ENCODE measurements at places on chromosomes 16 and 17.

- DNase-seq: no peak
Measured at GRCh38 chr17:11601661-11602060, 3.4 kb downstream of the DNAH9 start.

DNA sequence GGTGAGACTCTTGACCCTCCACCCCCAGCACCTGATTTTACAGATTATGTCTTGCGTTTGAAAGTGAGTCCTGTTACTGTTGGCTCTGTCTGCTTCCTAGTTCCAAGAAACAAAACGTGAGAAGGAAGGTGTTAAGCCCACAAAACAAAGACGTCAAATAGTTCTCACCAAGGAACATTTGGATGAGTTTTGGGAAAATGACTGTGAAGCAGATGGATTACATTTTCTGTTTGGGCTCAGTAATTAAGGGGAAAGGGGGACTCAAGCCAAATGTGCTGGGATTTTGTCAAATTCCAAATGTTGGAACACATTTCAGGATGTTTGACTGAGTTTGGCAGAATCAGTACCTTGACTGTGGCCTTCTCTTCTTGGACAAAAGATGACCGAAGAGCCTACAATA lies 71.2 kb downstream of the PCTP start:
- no peak for DNase-seq

DNA sequence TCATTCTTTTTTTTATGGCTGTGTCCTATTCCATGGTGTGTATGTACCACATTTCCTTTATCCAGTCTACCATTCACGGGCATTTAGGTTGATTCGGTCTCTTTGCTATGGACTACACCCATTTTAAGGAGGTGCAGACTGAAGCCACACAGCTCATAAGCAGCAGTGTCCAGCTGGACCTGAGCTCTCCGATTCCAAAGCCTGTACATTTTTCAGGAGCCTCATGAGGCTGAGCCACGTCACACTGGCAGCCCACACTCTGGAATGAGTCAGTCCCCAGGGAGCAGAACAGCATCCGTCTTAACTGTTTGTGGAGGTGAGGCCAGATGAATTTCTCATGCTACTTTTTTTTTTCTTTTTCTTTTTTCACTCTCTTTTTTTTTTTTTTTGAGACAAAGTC lies 116.1 kb downstream of the C16orf95 start:
- no peak for DNase-seq

GRCh38 chr17:538181-538973 lies 176.3 kb downstream of the VPS53 start:
- no peak for DNase-seq

- peak; percentile 92 for DNase-seq
Measured at GRCh38 chr16:82229800-82230619, 60.0 kb upstream of the MPHOSPH6 start.

DNA sequence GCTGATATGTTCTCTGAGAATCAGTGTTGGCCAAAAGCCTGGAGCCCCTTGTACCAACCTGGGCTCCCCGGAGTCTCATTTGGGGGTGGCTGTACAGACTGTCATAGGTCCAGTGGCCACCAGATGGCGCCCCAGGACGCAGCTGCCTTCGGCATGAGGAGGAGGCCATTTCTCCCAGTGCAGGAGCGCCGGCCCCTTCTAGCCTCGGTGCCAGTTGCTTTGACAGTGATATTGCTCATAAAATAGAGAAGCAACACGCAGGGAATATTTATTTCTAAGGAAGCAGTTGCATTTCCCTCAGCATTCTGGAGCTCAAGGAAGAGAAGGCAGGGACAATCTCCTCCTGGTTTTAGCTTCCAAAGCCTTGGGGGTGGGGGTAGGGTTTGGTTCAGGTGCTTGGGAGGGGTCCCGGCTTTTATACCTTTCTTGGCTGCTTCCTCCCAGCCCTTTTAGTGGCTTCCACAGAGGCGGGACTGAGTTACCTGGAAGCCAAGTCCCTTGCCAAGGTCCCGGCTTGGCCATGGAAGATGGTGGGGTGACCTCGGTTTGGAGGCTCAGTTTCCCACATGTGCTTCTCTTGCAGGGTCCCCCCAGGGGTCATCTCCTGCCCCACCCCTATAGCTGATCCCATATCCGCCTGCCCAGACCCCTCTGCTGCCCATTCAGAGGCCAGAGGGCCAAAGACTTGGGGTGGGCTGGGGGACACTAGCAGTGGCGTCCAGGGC lies 117.8 kb upstream of the CDC42EP4 start:
- peak; percentile 66 for DNase-seq

DNA sequence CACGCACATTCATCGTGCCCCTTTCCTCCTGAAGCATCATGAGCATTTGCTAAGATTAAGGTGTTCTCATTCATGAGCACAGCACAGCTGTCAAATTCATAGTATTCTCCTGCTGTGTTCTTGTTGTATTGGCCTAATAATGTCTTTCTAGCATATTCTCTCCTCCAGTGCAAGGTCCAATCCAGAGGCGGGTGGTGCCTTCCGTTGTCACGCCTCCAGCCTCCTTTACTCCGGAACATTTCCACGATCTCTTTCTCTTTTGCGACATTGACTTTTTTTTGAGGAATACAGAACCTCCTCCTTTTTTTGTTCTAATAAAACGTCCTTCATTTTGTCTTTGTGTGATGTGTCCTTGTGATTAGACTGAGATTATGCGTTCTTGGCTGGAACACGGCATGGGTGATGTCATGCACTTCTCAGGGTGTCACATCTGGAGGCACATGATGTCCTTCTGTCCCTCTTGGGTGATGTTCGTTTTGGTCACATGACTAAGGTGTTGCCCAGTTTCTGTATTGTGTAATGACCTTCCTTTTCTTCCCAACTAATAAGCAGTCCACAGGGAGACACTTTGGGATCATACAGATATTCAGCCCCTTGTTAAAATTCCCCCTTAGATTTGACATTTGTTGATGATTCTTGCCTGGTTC lies 66.3 kb downstream of the CLEC16A start:
- no peak for DNase-seq

DNA sequence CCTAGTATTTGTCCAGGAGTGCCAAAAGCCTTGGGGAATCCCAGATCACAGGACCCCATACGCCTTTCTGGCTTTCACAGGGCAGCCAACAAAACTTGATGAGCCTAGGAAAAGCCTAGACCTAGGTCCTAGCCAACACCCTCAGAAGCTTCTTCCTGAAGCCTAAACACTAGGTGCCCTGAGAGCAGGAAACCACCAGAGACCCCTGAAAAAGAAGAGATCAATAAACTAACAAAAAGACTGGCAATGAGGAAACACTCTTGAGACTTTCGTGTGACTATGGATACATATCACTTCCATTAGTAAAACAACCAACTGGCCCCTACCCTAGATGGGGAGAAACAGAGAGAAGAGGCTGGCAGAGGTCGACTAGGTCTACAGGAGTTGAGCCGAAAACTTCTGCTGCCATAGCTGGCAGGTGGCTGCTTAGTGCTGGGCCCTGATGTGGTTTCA lies 1.2 kb downstream of the ORMDL3 start:
- no peak for DNase-seq

- no peak for DNase-seq
Measured at GRCh38 chr17:15509095-15509494, 41.7 kb upstream of the CDRT4 start.

- no peak for DNase-seq
Measured at GRCh38 chr16:4347765-4348509, 3.2 kb downstream of the PAM16 start.

GRCh38 chr17:82234211-82235055 lies 5.6 kb downstream of the SLC16A3 start:
- DNase-seq: no peak

GRCh38 chr17:82332669-82333278 lies 792 bp downstream of the SECTM1 start:
- no peak for DNase-seq

DNA sequence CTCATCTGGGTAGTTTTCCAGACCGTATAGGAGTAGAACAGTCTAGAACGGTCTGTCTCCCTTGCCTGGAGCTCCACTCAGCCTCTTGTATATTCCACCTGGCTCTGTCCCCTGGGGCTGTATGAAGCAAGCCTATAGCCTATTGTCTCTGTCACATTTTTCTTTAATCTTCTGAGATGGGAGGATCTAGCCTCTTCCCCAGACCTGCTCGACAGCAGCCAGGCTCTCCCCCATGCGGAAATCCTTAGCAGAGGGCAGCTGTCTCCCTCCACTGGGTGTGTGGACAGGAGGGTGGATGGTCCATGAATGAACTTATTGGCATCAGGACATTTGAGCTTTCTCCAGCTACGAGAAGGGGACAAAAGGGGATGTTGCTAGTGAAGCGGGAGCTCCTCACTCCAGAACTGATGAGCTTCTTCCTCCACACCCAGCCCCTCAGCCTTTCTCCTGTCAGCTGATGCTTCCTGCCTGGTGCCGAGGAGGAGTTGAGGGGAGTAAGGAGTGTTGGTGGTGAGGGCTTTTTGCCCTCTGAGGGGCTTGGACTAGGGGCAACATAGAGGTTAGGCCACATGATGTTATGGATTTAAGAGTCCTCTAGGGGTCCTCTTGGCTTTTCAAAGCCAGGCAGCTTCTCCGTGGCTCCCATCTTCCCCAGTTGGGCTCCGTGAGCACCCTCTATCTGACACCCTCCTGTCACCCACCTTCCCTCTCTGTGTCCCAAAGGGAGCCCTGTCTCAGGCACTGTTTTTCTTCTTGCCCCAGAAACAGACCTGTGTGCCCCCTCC lies 28.0 kb downstream of the ARHGAP23 start:
- peak; percentile 46 for DNase-seq

GRCh38 chr17:30812218-30813177 lies 12.0 kb downstream of the CRLF3 start:
- DNase-seq: no peak

DNA sequence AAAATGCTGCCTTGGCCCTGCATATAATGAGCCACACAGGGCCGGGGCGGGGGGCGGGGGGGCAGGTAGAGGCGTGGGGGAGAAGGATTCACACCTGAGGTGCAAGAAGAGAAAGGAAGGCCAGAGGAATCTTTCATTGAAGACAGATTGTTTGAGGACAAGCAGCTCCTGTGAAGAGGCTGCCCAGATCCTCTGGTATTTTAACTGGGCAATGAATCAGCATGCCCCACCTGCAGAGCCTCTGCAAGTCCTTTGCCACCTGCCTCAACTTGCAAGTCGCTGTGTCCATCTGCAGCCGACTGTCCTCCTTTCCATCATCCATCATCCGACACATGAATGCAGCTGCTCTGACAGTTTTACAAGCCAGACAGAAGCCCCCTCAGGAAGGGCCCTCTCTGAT lies 1.2 kb upstream of the SOST start:
- no peak for DNase-seq

- no peak for DNase-seq
Measured at GRCh38 chr17:31586946-31587345, 195.5 kb downstream of the RAB11FIP4 start.

DNA sequence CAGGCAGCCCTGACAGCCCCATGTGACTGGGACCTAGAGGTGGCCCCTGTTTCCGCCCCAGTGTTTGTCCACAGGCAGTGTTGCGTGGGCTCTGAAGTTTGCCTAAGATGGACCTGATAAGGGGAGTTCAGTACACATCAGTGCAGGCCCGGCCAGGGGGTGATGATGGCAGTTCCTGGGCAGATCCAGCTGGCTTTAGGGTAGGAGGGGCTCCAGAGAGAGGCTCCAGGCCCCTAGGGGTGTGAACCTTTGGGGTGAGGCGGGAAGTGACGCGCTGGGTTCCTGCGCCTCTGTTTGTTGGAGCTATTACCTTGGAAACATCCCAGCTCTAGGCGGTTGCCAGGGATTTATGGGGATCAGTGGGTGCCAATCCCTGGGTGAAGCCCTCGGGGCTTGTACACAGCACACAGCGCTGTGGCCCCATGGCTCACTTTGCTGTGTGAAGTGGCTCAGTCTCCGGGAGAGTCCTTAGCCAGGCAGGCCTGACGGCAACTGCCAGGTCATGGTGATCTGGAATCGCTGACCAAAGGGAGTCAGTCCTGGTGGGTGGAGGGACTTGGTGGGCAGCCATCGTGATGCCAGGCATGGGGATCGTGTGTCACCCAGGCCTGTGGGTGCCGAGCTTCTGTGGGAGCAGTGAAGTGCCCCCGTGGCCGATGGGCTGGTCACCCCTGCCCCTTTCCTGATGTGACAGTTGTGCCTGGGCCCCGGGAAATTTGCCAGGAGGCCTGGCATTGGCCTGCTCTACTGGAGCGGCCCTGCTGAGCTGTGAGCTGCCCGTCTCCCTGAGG lies 146.1 kb downstream of the SEC14L1 start:
- no peak for DNase-seq

GRCh38 chr16:80618862-80619648 lies 78.3 kb downstream of the DYNLRB2 start:
- DNase-seq: no peak

DNA sequence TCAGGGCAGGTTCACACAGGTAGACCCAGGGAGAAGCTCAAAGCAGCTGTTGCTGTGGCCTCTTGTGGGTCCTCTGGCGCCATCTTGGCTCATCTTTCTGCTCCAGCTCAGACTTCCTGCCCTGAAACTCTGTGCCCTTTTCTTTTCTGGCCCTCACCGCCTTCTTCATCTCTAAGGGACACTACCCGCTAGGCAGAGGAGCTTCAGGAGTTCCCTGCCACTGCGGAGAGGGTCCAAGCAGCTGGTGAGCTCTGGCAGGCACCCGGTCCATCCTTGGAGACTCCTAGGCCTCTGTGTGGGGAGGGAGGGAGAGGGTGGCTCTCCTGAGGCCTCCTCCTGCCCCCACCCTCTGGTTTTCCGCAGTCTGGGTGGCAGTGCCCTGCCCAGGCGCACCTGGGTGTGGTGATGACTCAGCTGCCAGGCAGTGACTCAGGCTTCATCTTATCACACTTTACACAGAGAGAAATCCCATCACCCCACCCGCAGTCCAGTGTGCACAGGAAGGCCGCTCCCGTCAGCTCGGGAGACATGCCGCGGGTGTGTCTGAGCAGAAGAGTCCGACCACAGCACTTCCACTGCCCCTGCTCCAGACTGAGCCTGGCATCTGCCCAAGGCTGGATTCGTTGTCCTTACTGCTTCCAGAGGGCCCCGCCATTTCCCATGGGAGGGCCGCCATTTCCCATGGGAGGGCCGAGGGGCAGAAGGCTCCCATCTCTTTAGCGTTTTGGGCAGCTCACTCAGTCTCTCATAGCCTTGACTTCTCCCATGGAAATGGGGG lies 7.3 kb downstream of the NT5C start:
- no peak for DNase-seq

DNA sequence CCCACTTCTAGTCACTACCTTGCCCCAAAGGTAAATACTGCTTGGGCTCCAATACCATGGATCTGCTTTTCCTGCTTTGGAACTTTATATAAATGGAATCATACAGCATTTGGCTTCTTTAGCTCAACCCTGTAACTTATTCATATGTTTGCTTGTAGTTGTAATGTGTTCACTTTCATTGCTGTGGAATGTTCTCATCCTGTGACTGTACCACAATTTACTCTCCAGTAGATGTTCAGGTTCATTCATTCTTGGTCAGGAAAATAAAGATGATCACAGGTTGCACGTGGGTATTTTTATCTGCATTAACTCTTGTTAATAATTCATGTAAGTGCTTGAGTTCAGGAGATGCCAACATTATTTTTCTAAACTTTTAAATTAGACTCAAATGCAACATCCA lies 6.7 kb upstream of the BEAN1 start:
- DNase-seq: no peak

DNA sequence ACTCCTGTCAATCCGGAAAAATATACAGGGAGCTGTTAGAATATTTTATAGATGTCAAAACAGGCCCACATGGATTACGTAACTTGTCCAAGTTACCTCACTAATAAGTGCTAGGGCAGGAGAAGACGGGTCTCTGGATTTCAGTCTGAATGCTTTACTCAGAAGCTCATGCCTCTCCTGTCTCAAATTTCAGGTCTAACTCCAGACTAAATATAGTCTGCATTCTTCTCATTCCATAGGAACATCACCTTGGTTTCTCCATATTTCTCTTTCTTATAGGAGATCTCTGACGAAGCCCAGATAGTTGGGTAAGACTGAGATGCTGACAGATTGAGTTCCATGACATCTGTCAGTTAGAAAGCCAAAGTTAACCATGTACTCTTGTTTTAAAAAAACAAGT lies 174.2 kb downstream of the STX8 start:
- DNase-seq: no peak

GRCh38 chr17:50075446-50076032 lies 19.6 kb upstream of the PDK2 start:
- no peak for DNase-seq
